ENCODE measurements at places on chromosomes 6 and 20.

- no peak for DNase-seq
Measured at GRCh38 chr6:36850021-36850420, 10.8 kb upstream of the CPNE5 start.

DNA sequence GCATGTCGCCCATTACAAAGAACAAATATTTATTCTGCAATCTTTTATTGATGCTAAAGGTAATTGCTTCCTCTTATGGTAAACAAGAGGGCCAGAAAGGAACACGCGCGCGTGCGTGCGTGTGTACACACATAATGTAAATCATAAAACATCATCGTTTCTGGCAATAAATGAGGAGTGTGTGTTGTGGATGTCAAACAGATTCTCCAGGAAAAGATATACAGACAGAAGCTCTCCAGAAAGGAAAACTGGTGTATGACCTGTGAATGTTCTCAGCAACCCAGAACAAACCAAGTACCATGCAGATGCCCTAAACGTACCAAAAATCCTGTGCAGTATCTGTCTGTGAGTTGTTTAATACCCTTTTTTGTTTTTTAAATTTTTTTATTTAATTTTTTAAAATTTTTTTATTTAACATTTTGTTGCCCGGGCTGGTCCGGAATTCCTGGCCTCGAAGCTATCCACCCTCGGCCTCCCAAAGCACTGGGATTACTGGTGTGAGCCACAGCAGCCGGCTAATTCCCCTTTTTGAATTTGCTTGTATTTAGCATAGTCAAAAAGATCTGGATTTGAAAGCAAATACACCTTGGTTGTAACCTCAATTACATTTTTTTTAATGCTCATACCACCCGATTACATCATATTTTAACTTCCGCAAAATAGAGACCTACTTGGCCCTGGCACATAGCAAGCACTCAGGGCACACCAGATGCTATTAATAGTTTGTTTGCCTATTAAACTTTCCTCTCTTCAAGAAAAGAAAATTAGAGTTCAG, 909 bp upstream of the NUDT3 start:
- no peak for DNase-seq

DNA sequence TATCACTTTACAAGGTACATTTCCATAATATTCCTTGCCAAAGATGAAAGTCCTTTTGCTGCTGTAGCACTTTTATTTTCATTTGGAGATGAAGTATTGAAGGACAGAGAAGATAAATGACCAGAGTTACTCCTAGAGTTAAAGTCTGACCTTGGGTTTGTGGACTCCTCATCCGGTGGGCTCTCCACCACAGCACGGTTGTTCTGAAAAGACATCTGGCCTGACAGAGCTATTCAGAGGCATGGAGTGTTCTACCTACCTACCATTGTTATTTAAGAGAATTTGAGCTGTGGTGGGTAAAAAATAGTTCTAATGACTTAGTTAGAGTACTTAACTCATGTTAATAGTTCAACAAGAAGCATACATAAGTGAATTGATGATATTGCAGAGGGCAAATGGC, 218.4 kb downstream of the CLVS2 start:
- no peak for DNase-seq

- no peak for DNase-seq
Measured at GRCh38 chr6:111861431-111861885, 11.8 kb downstream of the FYN start.

All from GM10248 (cell line).